ENCODE measurements at places on chromosomes 3 and 15.

DNA sequence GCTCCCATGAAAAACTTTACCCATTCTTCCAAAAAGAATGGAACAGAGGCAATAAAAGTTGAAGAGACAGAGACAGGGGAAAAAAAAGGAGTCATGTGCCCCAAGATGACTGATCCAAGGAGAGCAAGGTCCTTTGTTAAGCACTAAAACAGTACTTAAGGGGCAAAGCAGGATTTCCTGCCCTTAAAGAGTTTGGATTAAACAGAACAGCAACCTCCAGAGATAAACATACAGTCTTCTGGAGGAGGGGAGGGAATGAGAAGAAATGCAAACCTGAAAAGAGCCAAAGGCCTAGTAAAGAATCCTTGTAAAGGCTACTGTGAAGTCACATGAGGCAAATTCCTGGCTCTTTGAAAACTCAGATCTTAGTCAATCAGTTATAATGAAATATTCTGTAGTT lies 38.2 kb downstream of the SHQ1 start:
- DNase-seq, result no peak

DNA sequence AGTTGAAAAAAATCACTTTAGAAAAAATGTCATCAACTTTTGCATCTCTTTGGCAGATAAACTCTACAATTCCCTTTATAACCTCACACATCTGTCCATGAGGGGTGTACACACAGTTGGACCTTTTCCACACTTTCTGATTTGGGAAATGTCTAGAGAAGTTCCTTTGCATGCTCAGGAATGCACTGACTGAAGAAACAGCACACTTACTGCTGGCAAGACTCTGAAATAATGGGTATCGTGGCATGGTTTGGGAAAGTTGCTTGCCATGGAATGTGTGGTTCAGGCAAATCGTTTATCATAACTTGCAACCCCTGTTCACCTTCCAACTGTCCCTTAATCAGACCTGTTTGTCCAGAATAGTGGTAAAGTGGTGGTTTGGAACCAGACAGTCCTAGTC lies 135.3 kb upstream of the TGFBR2 start:
- DNase-seq, result no peak

DNA sequence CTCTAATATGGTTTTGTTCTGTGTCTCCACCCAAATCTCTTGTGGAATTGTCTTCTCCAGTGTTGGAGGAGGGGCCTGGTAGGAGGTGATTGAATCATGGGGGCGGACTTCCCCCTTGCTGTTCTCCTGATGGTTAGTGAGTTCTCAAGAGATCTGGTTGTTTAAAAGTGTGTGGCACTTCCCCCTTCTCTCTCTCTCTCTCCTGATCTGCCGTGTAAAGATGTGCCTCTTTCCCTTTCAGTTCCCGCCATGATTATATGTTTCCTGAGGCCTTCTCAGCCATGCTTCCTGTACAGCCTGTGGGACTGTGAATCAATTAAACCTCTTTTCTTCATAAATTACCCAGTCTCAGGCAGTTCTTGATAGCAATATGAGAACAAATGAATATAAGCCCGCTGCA lies 33.1 kb downstream of the RETNLB start:
- DNase-seq, result no peak

DNA sequence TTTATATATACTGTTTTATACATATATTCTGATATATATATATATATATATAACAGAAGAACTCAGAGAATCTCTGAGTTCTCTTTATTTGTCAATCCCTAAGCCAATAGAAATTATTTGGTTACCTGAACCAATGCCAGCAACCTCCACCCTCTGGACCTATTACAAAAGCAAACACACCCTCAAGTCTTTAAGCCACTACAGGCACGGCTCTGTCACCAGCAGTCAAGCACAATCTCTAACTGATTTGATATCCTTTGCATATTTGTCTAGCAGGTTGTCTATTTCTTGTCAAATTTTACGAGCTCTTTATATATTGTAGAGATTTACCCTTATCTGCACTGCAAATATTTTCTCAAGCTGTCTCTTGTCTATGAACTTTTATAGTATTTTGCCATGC lies 66.6 kb upstream of the TOPAZ1 start:
- no peak for DNase-seq

- no peak for DNase-seq
Measured at GRCh38 chr3:62323241-62323640, 50.1 kb downstream of the FEZF2 start.

GRCh38 chr3:151119188-151119587 lies 33.7 kb downstream of the MED12L start:
- DNase-seq, result no peak

- no peak for DNase-seq
Measured at GRCh38 chr15:81253846-81254245, 57.2 kb downstream of the IL16 start.

- DNase-seq, result no peak
Measured at GRCh38 chr3:5465183-5465582, 277.7 kb downstream of the EDEM1 start.

All from activated CD4-positive, alpha-beta T cell treated with anti-CD3 and anti-CD28 coated beads for 36 hours (primary cell).